ENCODE measurements at places on chromosomes 6 and 20. TPM values are rescaled to one million over a fixed set of nuclear protein-coding genes. Genes with fewer than 3 reads are reported as not detected.

DNA sequence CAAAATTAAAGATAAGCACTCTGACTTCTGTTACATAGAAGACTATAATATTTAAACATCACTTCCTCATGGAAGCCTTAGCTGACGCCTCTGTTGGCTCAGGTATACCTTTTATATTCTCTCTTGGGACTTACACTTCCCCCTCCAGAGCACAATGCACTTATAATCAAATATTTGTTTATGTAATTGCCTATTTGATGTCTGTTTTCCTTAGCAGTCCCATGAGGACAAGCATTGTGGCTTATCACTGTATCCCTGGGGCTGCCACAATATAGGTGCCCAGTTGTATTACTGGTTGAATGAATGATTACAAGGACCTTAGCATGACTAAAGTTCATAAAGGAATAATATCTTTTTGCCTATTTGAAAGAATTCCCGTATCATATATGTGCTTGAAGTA lies 186.7 kb upstream of the VGLL2 start:
- no peak for DNase-seq

DNA sequence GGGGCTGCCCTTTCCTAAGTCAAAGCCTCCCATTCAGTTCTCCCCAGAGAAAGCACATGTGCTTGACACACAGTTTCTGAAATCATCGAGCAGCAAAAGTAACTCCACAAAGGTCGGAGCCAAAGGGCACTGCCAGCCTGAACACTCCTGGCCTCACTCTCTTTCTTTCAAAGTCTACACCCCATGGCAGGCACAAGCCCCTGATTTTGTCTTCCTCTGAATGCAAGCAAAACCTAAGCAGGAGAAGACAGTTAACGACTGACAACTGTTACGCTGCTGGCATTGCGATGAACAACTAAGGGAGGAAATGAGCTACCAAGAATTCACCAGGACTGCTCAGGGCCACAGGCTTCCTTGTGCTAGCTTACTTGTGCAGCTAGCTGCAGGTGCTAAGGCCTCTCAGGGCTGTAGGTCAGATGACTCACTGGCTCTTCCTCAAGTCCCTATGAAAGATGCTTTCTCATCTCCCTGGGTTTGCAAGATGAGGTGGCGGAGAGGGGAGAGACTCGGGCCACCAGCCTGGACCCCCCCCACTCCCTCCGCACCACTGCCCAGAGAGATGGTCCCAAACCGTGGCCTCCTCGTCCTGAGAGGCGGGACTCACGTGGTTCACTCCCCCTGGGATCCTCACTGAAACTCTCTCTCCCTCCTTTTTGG lies 208.2 kb downstream of the DLL1 start:
- no peak for DNase-seq

DNA sequence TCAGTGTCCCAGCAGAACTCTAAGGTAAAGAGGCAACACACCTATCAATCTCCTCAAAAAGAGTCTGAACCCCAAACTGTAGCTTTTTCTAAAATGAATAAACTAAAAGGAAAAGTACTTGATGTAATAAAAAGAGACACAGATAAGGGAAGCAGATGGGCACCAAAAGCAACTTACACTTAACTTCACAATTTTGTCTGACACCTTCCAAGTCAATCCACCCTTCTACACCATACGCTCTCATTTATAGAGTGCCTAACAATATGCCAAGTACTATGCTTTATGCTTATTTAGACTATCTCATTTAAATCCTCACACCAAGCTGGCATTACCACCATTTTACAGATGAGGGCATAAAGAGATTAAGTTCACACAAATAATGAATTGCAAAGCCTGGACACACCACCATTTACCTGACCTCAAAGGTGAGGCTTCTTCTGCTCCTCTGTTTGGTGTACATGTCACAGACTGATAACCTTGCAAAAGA lies 90.6 kb upstream of the DST start:
- no peak for DNase-seq

DNA sequence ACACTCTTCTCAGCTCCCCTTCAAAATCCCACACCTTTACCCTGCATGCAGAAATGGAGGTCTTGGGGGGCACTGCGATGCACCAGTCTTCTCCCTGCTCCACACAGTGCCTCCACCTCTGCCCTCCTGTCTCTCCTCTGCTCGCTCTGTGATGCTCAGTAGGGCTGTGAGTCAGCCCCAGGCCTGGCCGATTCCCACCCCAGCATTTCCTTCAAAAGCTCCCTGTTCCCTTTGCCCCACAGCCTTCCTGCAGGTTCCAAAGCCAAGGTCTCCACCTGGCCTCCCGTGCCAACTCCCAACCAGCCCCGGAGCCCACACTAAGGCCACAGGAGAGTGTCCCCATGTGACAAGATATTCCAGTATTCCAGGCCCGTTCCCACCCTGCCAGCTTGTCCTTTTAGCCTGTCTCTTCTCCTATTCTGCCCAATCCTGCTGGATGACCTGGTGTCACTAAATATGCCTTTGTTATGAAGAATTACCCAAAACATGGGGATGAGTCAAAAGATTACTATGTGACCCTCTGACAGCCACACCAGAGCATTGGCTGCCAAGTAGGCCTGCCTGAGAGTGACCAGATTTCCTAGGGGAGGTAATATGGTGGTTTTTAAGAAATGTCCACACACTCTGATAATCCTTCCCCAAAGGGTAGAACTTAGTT lies 118.9 kb upstream of the NXT1 start:
- DNase-seq, result no peak

GRCh38 chr6:17589406-17590096 lies 10.6 kb upstream of the FAM8A1 start:
- DNase-seq, result no peak

GRCh38 chr6:139164001-139164400 lies 29.1 kb downstream of the HECA start:
- no peak for DNase-seq

- no peak for DNase-seq
Observed at GRCh38 chr6:100678027-100678426, 203.1 kb downstream of the ASCC3 start.

GRCh38 chr6:5752391-5752680 lies 254.4 kb downstream of the NRN1 start:
- no peak for DNase-seq

GRCh38 chr6:4962905-4963304 lies 40.9 kb downstream of the RPP40 start:
- DNase-seq, result no peak

Gene B4GALT5
- polyA plus RNA-seq, result 35.1 TPM

Gene MED23
- polyA plus RNA-seq, result 14.5 TPM

Gene NUDT3
- polyA plus RNA-seq, result 11.9 TPM

Gene BPIFB4
- polyA plus RNA-seq, result not detected

Gene GPR6
- not detected for polyA plus RNA-seq

Gene HS3ST5
- 0.02 TPM for polyA plus RNA-seq

Gene HSPA1L
- polyA plus RNA-seq, result 0.69 TPM
